ENCODE measurements at places on chromosomes 7 and 10.

GRCh38 chr7:76051840-76052239 lies 3.9 kb downstream of the MDH2 start:
- no peak for DNase-seq

GRCh38 chr7:36717586-36717985 lies 6.7 kb downstream of the AOAH start:
- no peak for DNase-seq

DNA sequence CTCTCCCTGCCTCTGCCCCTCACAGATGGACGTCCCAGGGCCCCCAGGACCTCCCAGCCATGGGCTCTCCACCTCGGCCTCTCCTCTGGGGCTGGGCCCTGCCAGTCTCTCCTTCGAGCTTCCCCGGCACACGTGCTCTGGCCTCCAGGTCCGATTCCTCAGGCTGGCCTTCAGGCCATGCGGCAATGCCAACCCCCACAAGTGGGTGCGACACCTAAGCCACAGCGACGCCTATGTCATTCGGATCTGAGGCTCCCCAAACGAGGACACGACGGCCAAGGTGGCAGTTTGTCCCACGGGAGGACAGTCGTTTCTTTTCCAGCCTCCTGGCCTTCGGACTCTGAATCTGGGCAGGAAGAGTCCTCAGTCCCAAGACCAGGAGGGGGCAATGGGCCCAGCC lies 5.2 kb downstream of the AP4M1 start:
- no peak for DNase-seq

DNA sequence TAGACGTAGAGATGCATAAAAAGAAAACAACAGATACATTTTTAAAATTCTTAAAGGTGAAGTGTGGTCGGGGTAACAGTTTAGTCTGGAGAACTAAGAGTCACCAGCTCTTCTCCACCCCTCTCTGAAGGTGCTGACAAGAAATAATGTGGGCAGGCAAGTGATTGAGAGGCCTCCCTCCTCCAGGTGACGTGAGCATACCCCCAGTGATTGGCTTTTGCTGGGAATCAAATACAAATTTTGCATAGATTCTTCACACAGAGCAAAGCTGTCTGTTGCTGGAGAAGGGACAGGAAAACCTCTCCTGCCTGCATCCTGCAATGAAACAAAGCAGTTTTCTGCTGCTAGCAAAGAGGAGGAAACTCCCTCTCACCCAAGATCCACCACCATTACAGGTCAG lies 115.0 kb downstream of the DGKB start:
- DNase-seq: no peak
